ENCODE measurements at places on chromosomes 3 and 15.
A peak's percentile ranks its signal among the peaks of the same experiment; 100 is the strongest.

- no peak for DNase-seq
Measured at GRCh38 chr15:73965094-73965757, 26.9 kb downstream of the STOML1 start.

DNA sequence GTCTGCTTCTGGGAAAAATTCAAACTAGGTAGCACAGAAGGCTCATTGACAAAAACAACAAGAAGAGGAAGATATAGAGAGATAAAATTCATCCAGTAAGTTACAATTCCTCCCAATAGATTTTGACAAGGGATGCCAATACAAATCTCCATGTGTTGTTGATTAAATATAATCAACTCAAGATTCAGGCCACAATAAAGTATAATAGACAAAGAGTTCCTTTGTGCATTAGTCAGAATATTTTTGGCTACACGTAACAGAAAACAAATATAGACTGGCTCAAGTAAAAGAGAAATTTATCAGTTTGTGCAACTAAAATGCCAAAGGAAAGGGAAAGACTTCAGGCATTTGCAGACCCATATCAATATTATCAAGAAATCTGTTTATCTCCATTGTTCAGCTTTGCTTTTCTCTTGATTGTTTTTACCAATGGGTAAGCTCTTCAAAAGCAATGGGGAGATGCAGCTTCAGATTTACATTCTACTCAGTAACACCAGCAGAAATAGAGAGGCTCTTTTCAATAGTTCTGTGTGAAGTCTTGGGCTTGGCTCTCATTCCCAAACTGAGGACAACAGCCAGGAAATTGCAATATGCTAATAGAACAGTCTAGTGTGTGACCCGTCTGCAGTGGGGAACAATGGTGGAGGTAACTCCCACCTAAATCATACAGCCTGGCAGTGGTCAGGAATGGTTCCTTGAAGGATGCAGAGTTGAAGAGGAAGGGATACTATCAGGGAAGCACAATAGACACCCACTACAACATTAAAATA lies 77.6 kb upstream of the PROK2 start:
- no peak for DNase-seq

DNA sequence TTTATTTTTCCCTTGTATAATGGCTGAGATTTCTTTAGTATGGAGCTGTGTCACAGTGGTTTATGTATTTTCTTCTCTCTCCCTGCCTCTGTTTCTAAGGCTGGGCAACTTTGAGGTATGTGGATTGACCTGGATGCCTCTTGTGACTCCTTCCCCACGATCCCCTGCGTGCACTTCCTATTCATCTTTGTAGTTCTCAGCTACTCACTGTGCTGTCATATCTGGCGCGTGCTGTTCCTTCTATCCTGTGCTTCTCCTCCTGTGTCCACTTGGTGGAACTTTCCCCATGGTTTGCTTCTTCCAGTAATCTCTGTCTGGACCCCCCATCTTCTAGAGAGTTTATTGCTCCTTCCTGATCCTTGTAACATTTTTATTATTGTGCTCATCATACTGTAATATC lies 97.3 kb downstream of the AKAP13 start:
- DNase-seq: peak; percentile 19

- no peak for DNase-seq
Measured at GRCh38 chr15:77266708-77267386, 153.1 kb downstream of the PEAK1 start.

DNA sequence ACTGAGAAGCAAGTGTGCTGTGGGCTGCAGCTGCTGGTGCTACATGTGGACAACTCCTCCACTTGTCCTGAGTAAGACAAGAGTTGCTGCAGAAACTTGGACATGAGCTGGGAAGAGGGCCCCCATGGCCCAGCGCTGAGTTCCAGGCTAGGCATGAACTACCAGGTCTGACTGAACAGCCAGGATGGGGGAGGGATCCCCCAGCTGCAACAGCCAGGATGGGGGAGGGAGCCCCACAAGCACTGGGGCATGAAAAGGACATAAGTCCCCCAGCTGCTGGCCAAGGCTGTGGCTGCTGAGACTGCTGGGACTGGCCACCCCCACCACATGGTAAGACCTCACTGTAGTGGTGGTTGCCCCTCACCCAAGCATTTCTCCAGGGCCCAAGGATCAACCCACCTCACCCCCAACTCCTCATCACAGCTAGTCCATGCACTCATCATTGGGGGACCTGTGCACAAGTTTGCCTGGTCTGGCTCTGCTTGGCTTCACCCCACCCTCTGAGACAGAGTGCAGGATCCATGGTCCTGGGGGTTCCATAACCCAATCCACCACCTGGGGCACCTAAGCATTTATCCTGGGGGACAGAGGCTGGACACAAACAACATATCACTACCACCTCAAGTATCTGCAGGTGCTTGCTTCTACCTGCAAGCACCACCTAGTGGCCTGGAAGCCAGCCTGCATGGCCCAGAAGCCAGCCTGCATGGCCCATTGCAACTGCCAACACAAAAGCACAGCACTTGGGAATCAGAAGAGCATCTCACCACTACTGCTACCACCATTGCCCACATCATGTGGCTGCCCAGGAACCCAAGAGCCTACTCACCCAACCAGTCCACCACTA lies 84.5 kb upstream of the STT3B start:
- DNase-seq: no peak

DNA sequence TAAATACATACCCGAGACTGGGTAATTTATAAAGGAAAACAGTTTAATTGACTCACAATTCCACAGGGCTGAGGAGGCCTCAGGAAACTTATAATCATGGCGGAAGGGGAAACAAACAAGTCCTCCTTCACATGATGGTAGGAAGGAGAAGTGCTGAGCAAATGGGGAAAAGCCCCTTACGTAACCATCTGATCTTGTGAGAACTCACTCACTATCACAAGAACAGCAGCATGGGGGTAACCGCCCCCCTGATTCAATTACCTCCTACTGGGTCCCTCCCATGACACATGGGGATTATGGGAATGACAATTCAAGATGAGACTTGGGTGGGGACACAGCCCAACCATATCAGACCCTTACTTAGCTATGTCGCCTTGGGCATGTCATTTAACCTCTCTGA lies 27.7 kb downstream of the SCG3 start:
- DNase-seq: no peak

GRCh38 chr3:131744765-131745164 lies 242.0 kb upstream of the MRPL3 start:
- no peak for DNase-seq

DNA sequence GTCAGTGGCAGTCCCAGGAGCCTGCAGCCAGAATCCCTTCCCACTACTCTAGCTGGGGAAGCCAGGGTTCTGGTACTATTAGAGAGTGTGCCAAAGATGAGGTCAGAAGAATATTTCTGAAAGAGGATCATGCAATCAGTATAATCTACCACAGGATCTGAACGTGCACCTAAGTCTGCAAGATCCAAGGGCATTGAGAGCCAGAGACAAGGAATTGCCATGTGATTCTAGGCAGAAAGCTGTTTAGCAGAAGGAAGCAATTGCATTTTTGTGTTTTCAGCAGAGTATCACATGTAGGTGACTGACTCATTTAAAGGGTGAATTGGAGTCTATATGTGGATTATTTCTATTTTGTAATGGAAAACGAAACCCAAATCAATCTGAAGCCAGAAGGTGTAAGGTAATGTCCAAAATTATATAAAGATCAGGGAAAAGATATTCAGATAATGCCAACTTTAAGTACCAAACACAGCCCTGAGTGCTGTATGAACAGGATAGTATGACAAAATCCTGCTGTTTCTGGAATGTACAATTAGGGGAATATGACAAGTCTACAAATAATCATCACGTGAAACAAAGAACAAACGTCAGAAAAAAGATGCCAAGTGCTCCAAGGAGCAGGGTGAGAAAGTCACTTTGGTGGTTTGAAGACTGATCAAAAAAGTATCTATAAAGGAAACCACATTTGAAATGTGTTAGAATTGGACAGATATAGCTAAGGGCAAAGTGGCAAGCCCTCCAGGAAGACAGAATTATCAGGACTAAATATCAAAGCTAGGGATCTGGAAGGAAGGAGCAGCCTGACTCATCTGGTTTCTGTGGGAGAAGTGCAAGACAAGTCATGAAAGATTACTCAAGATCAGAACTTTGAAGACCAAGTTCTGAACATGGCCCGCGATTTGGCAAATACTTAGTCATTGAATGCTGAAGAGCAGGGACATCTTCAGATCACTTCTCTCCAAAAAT lies 1036.6 kb downstream of the NTRK3 start:
- no peak for DNase-seq

- peak; percentile 85 for DNase-seq
Measured at GRCh38 chr15:74799856-74800558, 12.6 kb upstream of the LMAN1L start.

DNA sequence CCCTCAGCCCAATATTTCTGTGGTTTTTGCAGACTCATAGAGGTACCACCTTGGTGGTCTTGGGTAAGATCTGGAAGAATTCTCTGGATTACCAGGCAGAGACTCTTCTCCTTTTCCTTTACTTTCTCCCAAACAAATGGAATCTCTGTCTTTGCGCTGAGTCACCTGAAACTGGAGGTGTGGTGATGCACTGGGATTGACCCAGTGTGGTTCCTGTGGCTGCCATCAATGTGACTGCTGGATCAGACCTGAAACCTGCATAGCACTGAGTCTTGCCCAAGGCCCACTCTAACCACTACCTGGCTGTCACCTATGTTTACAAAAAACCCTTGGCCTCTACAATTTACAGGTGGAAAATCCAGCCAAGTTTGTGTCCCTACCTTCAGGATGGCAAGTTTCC lies 295.3 kb downstream of the RBMS3 start:
- no peak for DNase-seq

- DNase-seq: no peak
Measured at GRCh38 chr15:31223478-31224350, 102.9 kb upstream of the KLF13 start.

- DNase-seq: no peak
Measured at GRCh38 chr15:38991701-38992100, 427.1 kb upstream of the RASGRP1 start.

- DNase-seq: no peak
Measured at GRCh38 chr3:112633757-112634156, 7.2 kb downstream of the CCDC80 start.

GRCh38 chr3:129517516-129517915 lies 10.9 kb upstream of the RHO start:
- no peak for DNase-seq

Measured in urothelium cell line (cell line).